Spleen (tissue), 13 donors: ENCODE measurements at places on chromosomes 3 and 15. TPM values are rescaled to one million over a fixed set of nuclear protein-coding genes. Genes with fewer than 3 reads are reported as not detected.
A peak's percentile ranks its signal among the peaks of the same experiment; 100 is the strongest.

GRCh38 chr15:73034221-73034620, 18.0 kb upstream of the NEO1 start:
- no peak for DNase-seq

SPINT1 gene
- 5.0 TPM for polyA plus RNA-seq

- DNase-seq = no peak
These were observed 35.9 kb upstream of the PPP2R3A start for GRCh38 chr3:135929670-135930069.

DNA sequence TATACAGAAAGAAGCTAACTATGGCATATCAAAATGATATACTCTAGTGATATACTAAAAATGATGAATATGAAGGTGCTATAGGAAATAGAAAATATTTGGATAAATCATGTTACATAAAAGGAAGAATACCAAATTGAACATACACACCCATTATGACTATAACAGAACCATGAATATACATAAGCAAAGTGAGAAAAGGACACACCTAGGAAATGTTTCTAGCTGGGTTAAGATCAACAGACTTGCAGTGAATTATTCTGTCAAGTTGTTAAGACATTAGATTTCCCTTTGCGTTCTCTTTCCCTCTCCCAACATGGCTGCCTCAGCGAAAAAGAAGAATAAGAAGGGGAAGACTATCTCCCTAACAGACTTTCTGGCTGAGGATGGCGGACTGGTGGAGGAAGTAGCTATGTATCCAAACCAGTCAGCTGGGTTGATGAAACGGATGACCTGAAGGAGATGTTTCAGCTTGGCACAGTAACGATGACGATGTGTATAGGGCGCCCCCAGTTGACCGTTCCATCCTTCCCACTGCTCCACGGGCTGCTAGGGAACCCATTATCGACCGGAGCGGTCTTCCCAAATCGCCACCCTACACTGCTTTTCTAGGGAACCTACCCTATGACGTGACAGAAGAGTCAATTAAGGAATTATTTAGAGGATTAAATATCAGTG, 20.2 kb upstream of the PARP14 start:
- DNase-seq = no peak

GRCh38 chr15:71330638-71331162, 215.4 kb downstream of the THSD4 start:
- DNase-seq = no peak

GRCh38 chr3:133506215-133506901, 67.1 kb upstream of the CDV3 start:
- DNase-seq = no peak

PDZRN3 gene
- polyA plus RNA-seq = 1.9 TPM

ITGB5 gene
- polyA plus RNA-seq = 9.8 TPM

PRSS50 gene
- not detected for polyA plus RNA-seq

- DNase-seq = no peak
These were observed 386.6 kb upstream of the WNT5A start for GRCh38 chr3:55873523-55874254.

GRCh38 chr3:43969944-43970343, 271.7 kb upstream of the TOPAZ1 start:
- no peak for DNase-seq

TMCO5A gene
- polyA plus RNA-seq = not detected

GRCh38 chr15:83365370-83365938, 81.0 kb upstream of the BNC1 start:
- DNase-seq = no peak

- DNase-seq = no peak
These were observed 129.7 kb upstream of the TPM1 start for GRCh38 chr15:62912808-62913207.

DNA sequence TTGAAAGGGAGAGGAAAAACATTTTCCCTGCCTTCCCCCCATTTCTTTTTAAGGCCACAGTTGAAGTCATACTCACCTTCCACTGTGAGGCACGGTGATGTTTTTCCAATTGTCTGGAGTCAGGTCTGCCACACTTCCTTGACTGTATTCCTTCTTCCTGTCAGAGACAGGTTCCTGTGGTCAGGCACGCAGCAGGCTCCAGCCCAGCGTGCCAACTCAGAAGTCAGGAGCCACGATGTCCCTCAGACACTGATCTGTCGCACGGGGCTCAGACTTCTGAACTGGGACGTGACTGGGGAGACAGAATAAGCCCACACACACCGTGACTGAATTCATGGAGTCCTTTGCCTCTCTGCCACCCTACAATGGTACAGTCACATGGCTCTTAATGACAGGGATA, 41.2 kb upstream of the ADAMTS9 start:
- no peak for DNase-seq

DNA sequence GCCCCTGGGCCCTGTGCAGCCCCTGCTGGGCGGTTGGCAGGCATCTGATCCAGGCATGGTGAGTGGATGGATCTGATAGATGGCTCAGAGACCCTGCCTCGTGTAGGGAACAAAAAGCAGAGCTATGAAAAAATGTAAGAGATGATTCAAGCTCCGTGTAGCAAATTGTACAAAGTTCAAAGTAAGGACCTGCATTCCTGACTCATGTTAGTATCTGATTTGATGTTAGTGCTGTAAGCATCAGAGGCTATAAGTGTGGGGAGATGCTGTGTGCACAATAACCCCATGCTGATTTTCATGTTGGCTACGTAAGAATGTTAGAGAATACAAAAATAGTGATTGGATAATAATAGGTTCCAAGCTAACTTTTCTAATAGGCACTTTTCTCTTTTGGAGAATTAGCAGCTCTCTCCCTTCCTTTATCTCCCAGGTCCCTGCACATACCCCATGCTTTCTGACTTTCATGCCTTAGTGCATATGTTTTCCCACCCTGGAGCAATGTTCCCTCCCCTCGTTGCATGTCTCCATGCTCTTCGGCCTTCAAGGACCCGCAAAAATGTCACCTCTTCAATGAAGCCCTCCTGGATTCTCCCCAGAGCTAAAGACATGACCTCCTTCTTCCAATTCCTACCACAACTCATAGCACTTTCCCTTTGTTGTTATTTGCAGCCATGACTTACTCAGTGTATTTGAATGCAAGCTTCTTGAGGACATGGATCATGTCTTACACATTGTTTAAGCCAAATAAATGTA, 1.6 kb downstream of the CCR9 start:
- no peak for DNase-seq

GRCh38 chr3:11607816-11608215, 35.9 kb downstream of the VGLL4 start:
- DNase-seq = no peak

GRCh38 chr3:145698749-145699148, 462.2 kb downstream of the PLOD2 start:
- DNase-seq = no peak

GRCh38 chr3:153232851-153233271, 70.8 kb downstream of the RAP2B start:
- no peak for DNase-seq

DNA sequence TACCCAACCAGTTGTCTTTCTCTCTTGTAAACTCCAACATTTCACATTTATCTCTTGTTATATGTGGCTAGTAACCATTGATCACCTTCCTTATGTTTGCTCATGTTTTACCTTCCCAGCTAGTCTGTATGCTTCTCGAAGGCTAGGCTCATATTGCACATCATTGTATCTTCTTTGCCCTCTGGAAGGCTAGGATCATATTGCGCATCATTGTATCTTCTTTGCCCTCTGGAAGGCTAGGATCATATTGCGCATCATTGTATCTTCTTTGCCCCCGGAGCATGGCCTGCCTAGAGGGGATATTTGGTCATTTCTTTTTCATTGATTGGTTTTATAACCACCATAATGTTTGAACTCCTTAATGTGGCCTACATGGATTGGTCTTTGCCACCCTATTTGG, 39.4 kb upstream of the ATP13A3 start:
- no peak for DNase-seq

GOLGA6L10 gene
- polyA plus RNA-seq = 1.1 TPM

CLN6 gene
- polyA plus RNA-seq = 18.1 TPM

CSPG4 gene
- polyA plus RNA-seq = 4.9 TPM

- no peak for DNase-seq
These were observed 72.7 kb upstream of the TAMM41 start for GRCh38 chr3:11919390-11919789.

DNA sequence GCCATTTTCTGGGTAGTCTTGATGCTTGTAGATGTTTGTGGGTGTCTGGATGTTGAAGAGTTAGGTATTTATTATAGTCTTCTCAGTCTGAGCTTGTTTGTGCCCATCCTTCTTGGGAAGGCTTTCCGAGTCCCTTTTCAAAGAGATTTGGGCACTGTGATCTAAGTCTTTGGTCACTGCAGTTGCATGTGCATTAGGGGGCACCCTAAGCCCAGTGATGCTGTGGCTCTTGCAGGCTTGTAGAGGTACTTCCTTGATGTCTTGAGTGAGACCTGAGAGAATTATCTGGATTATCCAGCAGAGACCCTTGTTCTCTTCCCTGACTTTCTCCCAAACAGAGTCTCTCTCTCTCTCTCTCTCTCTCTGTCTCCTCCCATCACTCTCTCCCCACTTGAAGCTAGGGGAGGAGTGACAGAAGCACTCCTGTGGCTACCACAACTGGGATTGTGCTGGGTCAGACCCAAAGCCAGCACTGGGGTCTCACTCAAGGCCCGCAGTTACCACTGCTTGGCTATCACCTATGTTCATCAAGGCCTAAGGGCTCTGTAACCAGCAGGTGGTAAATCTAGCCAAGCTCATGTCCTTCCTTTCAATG, 68.5 kb downstream of the TMCO5A start:
- no peak for DNase-seq

ITIH3 gene
- 44.4 TPM for polyA plus RNA-seq

GRCh38 chr15:63792584-63792983, 41.2 kb downstream of the HERC1 start:
- no peak for DNase-seq

CEMIP gene
- polyA plus RNA-seq = 0.46 TPM

DNA sequence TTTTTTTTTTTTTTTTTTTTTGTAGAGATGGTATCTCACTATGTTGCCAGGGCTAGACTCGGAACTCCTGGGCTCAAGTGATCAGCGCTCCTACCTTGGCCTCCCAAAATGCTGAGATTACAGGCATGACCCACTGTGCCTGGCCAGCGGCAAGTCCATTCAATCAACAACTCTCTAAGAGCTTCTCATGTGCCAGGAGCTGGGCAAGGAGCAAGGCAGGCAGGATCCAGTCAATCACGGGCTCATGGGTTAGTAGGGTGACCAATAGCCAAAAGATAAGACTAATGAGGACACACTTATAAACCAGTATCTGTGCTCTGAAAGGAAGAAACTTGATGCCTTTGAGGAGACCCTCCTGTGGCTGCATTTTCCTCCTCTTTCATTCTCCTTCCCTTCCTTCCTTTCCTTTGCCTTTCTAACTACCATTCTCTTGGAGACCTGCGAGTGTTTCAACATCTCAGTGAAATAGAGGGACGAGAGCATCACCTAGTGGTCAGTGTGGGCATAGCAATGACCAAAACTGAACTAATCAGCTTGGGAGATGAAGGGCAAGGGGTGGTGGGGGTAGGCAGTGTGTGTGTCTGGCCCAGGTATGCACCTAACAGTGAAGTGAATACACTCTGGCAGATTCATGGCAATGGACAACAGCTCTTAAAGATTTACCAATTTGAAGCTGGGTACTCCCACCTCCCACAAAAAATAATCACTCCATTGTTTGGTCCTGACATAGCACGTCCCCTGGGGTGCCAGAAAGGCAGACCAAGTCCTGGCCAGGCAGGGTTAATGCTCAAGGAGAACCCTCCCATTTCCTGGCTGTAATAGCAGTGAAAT, 6.3 kb downstream of the RPP25 start:
- peak; percentile 79 for DNase-seq

DNA sequence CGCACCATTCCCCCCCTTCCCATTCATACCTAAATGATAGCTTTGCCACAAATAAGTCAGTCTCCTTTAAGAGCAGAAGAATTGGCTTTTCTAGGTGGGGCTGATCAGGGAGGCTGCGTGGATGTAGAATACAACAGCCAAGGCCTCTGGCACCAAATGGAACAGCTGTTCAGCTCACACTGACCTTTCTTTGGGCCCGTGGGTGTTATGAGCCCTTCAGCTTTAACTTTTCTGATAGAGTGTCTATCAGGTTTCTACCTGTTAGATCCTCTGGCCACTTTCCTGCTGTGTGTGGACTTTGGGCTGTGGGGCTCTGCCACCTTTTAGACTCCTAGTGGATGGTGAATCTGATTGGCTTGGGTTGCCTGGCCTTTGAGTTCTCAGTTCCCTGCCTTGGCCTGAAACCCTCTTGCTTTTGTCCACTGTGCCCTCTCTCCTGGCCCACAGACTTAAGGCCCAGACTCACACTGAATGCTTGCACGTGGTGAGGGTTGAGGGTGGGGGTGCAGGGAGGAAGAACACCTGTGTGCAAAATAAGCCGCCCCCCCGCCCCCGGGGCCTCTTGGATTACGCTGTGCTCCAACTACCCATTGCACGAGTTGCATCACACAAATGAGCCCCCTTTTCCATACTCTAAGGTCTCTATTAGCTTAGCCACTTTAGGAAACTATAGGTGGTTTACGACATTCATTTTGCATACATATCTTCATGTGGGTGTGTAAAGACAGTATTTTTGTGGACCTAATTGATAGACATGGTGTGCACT, 1.3 kb upstream of the RFX7 start:
- peak; percentile 85 for DNase-seq

IL16 gene
- 93.9 TPM for polyA plus RNA-seq

GRCh38 chr3:153897842-153898241, 223.3 kb upstream of the ARHGEF26 start:
- DNase-seq = no peak

DNA sequence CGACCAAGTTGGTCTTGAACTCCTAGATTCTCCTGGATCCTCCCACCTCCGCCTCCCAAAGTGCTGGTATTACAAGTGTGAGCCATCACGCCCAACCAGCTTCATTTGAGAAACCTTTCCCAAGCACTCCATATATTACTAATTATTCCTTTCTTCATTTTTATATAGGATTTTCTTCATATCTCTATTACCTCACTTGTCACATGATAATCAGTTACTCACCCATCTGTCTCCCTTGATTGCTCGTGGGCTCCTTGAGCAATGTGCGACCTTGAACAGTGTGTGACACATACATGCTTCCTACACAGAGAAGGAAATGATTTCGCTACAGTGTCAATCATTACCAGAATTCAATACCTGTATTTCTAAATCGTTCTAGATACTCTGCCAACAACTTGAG, 110.7 kb upstream of the C2CD4B start:
- DNase-seq = no peak

LMAN1L gene
- polyA plus RNA-seq = 36.8 TPM

- DNase-seq = peak; percentile 92
These were observed 744 bp upstream of the ALDH1A2 start for GRCh38 chr15:58066042-58066867.

GRCh38 chr15:73518180-73518862, 75.4 kb downstream of the REC114 start:
- no peak for DNase-seq
